DMS153 (cell line): ENCODE measurements at places on chromosomes 16 and 17.

GRCh38 chr17:12492450-12492849 lies 173.2 kb upstream of the MYOCD start:
- DNase-seq, result no peak

DNA sequence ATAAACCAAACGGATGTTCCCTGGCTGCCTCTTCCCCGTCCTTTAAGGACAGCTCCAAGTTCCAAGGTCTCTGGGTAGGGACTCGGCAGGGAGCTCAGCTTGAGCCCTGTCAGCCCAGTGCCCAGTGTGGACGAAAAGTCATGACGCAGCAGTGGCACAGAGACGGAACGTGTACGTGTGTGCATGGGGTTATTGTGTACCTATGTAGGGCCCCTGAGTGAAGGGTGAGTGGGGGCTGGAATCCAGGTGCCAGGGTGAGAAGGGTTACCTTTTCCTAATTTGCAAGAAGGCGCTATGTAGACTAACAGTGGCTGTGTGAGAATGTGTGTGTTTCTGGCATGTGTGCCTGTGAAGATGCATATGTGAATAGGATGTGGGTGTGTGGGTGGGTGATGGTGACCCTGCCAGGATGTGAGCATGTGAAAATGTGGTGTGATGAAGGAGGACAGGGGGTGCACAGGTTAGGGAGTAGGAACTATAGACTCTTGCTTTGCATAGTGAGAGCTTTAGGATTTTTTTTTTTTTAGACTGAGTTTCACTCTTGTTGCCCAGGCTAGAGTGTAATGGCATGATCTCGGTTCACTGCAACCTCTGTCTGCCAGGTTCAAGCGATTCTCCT lies 6.0 kb downstream of the SCN4A start:
- DNase-seq, result no peak

DNA sequence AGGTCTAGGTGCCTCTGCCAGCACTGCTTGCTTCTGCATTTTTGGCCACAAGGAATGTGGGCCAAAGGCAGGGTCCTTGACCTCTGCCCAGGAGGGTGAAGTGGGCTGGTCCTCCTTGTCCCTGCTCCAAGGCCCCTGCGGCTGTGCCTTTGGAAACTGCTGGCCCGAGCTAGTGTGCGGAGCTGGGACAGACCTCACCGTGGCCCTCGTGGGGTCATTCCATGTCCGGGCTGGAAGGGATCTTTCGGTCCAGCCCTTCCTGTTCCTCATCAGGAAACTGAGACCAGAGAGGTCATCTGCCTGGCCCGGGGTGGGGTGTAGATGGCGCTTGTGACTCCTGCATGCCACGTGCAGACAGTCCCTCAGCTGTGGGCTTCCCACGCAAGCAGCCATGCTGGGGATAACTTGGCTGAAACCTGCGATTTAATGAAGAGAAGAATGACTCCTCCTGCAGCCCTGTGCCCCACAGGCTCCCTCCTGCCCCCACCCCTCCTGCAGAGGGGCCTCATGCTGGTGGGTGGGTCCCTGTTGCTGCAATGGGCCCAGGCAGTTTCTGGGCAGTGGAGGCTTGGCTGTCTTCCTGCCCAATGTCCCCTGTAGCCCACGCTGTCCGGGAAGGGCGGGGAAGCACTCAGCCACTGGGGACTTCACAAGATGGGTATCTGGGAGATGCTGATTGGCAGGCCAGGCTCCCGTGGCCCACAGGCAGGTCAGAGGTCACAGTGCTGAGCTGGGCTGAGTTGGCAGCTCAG lies 245.2 kb downstream of the SEC14L1 start:
- no peak for DNase-seq

DNA sequence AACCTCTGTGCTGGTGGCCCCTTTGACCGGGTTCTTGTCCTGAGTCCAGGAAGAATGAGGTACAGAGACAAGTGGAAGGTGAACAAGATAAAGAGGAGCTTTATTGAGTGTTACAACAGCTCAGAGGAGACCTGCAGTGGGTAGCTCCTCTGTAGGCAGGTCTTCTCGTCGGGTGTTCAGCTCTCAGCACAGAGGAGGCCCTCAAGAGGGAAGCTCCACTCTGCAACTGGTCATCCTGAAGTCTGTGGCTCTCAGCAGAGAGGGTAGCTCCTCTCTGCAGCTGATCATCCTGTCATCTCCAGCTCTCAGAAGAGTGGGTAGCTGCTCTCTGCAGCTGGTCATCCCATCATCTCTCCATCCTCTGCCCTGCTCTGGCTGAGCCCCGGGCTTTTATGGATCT lies 39.7 kb downstream of the SCPEP1 start:
- no peak for DNase-seq

DNA sequence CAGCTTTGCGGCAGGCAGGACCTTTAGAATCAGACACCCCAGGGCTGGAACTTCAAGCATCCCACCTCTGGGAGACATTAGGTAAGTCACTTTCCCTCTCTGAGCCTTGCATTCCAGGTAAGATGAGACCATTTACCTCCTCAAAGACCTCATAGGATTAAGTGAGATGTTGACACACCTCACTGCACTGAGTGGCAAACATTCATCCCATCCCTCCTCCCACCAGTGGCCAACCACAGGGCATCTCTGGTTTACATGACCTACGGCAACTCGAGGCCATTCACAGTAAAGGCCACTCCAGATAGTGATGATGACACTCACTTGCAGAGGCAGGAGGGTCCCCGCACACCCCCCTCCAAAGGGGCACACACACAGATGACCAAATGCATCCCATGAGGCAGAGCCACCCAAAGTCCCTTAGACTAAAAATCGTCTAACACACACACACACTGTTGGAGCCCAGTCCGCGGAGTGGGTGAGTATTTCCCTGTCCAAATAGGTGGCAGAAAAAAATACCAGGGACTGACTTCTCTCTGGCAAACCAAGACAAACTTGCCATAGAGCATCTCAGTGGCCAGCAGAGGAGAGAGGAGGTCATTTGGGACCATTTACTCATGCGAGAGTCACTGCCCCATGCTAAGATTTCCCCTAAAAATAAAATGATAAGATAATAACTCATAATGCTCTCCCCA lies 454.9 kb downstream of the SOX9 start:
- no peak for DNase-seq

DNA sequence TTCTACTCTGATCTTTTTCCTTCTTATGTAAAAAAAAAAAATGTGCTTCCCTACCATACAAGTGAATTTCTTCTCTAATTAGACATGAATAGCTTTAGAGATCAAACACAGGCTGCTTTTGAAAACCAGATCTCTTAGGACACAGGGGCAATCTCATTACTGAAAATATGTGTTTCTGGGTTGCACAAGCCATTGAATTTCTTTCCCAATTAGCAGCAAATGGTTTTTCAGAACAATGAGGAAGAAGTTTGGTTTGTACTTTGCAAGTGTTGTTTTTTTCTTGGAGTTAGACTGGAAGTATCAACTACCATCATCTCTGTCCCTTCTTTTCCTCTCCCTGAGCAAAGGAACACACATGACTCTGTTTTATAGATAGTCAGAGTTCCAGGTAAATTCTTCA lies 5.6 kb upstream of the ANKS4B start:
- DNase-seq, result no peak

DNA sequence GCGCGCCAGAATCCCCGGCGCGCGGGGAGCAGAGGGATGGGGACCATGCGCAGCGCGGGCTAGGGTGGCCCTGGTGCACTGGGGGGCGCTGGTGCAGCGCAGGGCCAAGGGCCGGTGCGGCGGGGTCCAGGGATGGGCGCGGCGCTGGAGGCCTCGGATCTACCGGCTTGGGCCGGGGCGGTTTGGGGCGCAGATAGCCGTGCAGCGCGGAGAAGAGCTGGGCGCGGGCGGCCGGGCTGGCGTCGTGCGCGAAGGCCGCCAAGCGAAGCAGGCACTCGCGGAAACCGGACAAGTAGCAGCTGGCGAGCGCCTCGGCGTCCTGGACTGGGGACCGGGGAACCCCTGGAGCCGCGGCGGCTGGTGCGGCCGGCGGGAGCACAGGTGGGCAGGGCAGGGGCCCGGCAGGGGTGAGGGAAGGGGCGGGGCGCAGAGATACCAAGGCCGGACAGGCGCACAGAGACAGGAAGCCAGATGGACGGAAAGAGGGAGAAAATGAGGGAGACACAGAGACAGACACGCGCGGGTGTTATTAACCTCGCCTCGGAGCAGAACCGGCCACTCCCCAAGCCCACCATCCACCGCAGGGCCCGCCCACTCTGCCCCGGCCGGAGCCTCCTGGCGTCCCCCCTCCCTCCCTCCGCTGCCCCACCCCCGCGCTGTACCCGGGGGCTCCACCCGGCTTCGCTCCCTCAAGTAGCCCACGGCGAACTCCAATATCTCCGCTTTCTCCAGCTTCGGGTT lies 2.1 kb downstream of the HES7 start:
- no peak for DNase-seq

DNA sequence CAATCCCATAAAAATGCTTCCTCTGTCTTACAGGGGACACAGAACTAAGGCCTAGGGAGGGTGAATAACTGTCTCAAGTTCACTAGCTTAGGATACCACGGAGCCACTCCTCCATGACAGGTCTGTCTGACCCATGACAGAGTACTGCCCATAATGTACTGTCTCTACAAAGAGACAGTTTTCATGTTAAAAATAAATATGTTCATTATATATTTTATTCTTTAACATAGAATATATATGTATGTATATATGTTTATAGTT lies 28.3 kb upstream of the DYNLRB2 start:
- DNase-seq, result no peak

GRCh38 chr16:57194512-57194911 lies 8.4 kb downstream of the RSPRY1 start:
- DNase-seq, result no peak

GRCh38 chr16:4016005-4016352 lies 100.3 kb downstream of the ADCY9 start:
- no peak for DNase-seq

- DNase-seq, result no peak
These were observed 8.9 kb upstream of the WSCD1 start for GRCh38 chr17:6061290-6061689.

GRCh38 chr17:82216301-82217119 lies 3.9 kb upstream of the CCDC57 start:
- DNase-seq, result no peak

DNA sequence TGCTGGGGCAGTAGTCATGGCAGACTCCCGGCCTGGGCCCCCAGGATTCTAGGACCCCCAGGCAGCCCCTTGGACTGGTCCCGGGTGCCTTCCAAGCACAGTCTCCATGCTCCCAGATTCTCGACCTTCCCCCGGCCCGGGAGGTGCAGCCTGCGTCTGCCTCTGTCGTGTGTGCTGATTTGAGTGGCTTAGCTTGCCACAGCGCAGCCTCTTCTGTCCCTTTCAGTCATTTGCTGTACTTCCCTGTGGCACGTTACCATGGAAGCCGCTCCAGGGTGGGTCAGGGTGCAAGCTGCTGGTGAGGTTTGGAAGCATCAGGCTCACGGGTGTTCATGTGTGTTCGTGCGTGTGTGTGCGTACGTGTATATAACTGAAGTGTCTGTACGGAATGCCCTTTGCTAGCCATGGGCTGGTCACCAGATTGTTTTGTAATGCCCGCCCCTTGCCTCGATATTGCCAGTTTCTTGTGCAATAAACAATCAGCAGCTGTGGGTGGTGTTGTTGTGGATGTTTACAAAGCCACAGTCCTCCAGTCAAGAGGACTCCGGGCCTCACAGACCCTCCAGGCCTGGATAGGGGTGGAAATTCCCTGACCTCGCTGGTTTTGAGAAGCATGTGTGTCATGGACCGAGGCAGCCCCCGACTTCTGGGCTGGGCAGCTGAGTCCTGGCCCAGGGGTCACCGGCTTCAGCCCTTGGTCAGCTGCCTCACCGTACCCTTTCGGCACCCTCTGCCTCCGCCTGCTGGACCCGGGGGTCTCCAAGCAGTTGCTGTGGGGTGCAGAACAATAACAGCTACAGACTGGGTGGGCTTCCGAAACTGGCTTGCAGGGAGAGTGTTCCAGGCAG lies 9.7 kb upstream of the CLEC18A start:
- no peak for DNase-seq

DNA sequence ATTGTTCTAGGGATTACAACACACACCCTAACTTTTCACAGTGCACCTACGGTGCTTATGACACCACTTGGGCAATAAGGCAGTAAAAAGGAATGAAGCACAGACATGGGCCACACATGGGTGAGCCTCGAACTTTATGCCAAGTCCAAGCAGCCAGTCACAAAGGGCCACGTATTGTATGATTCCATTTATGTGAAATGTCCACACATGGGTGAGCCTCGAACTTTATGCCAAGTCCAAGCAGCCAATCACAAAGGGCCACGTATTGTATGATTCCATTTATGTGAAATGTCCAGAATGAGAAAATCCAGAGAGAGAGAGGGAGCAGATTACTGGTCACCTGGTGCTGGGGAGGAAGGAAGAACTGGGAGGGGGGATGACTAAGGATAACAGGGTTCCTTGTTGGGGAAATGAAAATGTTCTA lies 22.2 kb downstream of the RMI2 start:
- DNase-seq, result no peak

GRCh38 chr17:6352016-6352415 lies 82.9 kb downstream of the AIPL1 start:
- no peak for DNase-seq

- DNase-seq, result no peak
These were observed 221.7 kb downstream of the RPTOR start for GRCh38 chr17:80766290-80766855.

GRCh38 chr16:67558859-67559258 lies 3.5 kb upstream of the CTCF start:
- DNase-seq, result no peak

- no peak for DNase-seq
These were observed 16.6 kb downstream of the LDHD start for GRCh38 chr16:75099738-75100602.

DNA sequence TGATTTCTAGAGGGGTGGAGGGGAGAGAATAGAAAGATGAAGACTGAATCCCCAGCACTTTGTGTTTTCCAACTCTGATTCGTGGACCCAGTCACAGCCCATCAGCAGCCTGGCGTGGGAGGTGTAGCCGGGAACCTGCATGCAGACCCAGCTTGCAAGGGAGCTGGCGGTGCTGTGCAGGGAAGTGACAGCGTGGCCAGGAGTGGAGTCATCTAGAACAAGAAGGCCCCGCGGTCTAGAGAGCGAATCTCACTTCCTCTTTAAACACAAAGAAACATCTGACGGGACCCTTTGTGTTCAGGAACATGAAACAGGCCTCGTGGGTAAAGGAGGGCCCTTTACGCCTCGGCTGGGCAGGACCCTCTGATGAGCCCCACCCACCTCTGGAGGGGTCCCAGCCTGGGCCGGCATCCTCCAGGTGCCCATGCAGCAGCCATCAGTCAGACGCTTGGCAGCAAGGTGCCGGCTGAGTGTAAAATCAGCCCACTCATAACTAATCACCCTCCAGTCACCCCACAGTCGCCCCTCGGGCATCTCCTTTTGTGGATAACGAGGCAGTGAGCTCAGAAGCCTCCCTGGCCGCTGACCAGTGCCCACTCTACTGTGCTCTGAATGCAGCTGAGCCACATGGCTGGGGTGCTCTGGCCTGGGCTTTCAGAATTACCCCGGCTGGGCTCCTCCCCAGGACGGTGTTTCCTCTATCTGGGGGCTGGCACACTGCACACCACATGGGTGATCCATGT lies 4.4 kb downstream of the SNAI3 start:
- no peak for DNase-seq
